ENCODE measurements at places on chromosomes 4 and X.
A peak's percentile ranks its signal among the peaks of the same experiment; 100 is the strongest.

GRCh38 chr4:20086067-20086798 is 165.5 kb upstream of the SLIT2 start:
- no peak for DNase-seq

DNA sequence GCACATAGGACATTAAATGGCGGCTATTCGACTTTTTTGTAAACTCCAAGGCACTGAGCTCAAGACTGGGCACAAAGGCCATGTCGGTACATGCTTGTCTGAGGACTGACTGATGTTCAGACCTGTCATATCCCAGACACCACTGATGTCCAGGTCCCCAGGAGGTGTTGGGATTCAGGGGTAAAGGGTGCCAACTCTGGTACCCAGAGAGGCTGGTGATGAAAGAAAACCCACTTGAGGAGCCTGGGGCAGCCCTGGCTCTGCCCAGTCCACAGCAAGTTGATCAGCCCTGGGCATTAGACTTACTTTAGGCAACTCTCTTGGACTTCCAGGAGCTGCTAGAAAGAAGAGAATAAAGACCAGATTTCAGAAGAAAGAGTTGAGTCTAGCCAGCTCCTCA is 18.7 kb downstream of the SASH3 start:
- DNase-seq = no peak

GRCh38 chr4:55181010-55182005 is 55.9 kb upstream of the KDR start:
- DNase-seq = no peak

DNA sequence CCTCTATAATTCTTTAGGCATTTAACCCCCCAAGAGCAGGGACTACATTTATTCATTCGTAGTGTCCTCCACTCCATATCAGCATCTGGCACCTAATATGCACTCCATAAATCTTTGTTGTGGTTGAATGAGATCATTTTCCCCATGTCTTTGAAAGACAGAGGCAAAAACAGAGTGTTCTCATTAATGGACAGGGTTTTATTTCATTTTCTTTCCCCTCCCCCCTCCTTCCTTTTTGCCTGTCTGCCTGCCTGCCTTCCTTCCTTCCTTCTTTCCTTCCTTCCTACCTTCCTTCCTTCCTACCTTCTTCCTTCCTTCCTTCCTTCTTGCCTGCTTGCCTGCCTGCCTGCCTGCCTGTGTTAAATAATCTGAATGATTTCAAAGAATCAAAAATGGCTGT is 83.2 kb downstream of the SHROOM3 start:
- no peak for DNase-seq

DNA sequence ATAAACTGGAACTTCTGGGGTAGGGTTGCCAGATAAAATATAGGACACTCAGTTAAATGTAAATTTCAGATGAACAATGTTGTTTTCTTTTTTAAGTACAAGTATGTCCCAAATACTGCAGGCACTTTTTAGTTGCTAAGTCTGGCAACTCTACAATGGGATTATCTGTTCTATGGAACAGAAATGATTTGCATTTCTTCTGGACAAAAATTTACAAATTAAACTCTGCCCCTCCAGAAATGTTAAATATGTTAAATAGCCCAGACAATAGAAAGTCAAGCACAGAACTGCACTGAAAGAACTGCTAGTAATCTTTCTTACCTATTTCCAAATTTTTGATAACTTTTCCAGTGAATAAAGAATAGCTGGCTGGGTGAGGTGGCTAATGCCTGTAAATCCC is 140.1 kb upstream of the DDX53 start:
- DNase-seq = no peak

DNA sequence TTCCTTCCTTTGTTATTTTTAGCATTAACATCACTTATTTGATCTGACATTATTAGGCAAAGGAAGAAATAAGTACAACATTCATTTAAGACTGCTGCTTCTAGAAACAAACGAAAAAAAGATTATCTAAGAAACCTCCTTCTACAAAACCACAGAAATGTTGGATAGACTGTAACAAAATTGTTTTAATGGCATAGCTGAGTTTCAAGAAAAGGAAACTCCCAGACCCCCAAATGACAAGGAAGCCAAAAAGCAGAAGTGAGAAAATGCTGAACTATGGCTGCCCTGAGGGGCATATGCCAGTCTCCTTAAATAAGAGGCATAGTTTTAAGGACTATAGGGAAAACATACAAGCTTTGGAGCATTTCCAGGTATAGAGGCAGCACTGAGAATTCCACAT is 1431.6 kb upstream of the TENM3 start:
- no peak for DNase-seq

- DNase-seq = no peak
Observed at GRCh38 chrX:124373348-124373747, 27.0 kb downstream of the SH2D1A start.

- no peak for DNase-seq
Observed at GRCh38 chr4:169530048-169530447, 82.3 kb downstream of the NEK1 start.

DNA sequence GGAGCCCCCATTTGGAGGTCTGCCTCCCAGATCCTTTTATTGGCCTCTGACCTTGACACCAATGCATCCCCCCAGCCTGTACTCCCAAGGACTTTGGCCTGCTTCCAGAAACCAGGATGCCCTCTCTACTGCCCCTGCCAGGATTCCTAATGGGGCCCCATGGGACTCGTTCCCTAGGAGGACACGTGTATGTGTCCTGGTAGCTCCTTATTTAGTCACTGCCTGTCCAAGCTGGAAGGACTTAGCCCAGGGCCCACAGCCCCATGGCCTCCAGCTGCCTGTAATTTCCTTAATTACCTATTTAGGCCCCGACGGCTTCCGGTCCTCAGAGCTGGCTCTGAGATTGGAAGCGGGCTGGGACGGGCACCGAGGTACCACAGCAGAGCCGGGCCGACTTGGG is 9.4 kb downstream of the ATP2B3 start:
- no peak for DNase-seq

DNA sequence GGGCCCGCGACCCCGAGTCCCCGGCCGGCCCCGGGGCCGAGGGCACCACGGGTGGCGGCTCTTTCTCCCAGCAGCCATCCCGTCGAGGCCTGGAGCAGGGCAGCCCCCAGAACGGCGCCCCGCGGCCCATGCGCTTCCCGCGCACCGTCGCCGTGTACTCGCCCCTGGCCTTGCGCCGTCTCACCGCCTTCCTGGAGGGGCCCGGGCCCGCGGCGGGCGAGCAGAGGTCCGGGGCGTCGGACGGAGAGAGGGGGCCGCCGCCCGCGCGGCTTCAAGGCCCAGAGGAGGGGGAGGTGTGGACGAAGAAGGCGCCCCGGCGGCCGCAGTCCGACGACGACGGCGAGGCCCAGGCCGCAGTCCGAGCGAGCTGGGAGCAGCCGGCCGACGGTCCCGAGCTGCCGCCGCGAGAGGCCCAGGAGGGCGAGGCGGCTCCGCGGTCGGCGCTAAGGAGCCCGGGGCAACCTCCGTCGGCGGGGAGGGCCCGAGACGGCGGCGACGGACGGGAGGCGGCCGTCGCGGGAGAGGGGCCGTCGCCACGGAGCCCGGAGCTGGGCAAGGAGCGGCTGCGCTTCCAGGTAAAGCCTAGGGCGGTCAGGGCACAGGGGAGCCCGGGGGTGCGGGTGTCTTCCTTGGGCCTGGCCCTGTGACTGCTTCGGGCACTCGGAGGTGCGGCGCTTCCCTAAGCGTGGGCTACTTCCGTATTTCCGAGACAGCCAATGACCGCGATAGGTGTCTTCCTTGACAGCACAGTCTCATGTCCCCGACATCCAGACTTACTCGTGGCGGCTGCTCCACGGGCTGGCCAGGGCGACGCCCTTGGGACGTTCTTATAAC is 845 bp downstream of the ZAR1 start:
- no peak for DNase-seq

- no peak for DNase-seq
Observed at GRCh38 chr4:33961761-33962160, 2282.6 kb downstream of the ARAP2 start.

- DNase-seq = no peak
Observed at GRCh38 chr4:159401791-159402380, 299.0 kb downstream of the RAPGEF2 start.

- DNase-seq = no peak
Observed at GRCh38 chr4:19030048-19030447, 1008.5 kb upstream of the LCORL start.

- peak; percentile 6 for DNase-seq
Observed at GRCh38 chrX:9465380-9466123, 694 bp downstream of the TBL1X start.

DNA sequence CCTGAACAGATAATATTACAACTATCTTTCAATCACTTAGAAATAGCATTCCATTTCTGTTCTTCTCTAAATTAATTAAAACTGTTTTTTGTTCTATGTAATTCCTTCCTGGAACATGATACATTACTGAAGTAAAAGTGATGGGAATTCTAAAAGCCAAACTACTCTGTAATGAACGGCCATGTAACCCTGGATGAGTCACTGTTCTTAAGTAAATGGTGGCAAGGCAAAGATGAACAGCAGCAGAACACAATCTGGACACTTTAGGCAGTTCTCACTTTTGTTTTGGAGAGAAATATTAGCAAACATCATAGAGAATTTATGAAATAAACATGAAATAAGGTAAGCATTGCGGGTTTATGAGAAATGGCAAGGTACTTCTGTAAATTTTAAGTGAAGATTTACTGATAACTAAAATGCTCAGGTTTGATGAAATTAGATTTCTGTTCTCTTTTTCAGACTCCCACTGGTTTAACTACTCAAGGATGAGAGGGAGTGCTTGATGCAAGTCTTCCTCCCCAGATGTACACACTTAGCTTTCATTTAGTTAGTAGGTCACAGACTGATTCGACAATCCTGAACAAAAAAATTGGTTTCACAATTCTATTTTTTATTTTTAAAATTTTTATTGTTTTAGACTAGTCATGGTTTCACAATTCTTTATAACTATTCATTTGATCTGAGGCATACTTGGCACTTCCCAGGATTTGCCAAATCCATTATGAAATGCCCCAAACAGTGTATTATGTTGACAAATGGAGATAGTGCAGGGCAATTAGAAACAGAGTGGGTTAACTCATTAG is 964 bp upstream of the GPR82 start:
- DNase-seq = no peak

- no peak for DNase-seq
Observed at GRCh38 chrX:118751950-118752783, 24.8 kb downstream of the IL13RA1 start.

- DNase-seq = no peak
Observed at GRCh38 chr4:96093057-96093456, 253.2 kb downstream of the PDHA2 start.

DNA sequence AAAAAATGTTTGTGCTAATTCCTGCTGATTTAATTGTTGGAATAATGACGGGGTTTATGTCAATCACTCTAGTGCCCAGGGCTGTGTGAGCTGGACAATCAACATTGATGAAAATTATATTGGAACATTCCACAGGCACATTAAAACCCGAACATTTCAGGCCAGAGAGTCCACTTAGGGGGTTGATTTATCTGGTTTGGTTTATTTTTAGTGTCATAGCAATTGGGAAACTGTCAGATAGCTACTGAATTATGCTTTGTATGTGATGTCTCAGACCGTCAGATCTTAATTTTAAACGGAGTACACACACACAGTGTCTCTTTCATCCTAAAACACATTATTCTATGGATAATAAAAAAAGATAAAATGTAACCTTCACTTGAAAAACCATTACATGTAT is 51.5 kb downstream of the VEGFC start:
- no peak for DNase-seq

DNA sequence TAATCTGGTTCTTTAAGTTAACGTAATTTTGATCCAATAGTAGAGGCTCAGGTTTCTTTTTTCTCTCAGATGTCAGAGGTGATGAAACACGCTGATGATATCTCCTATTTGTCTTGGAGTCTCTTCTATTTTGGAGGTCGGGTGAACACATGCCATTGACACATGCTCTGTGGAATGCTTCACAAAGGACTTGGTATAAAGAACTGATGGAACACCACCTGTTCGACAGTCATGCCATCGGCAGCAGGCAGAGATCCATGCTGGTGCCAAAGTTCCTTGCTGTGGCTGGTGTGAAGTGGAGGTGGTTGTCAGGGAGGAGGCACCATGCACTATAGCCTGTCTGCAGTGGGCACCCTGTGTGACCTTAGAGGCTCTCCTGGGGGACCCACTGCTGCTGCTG is 94.9 kb downstream of the ATP8A1 start:
- no peak for DNase-seq

GRCh38 chr4:37825968-37826294 is 555 bp upstream of the PGM2 start:
- peak; percentile 15 for DNase-seq

- DNase-seq = no peak
Observed at GRCh38 chrX:147875866-147876596, 35.7 kb upstream of the FMR1 start.

GRCh38 chr4:32601848-32602247 is 1881.7 kb downstream of the PCDH7 start:
- DNase-seq = no peak

- DNase-seq = no peak
Observed at GRCh38 chr4:158208963-158209640, 1.2 kb upstream of the TMEM144 start.

DNA sequence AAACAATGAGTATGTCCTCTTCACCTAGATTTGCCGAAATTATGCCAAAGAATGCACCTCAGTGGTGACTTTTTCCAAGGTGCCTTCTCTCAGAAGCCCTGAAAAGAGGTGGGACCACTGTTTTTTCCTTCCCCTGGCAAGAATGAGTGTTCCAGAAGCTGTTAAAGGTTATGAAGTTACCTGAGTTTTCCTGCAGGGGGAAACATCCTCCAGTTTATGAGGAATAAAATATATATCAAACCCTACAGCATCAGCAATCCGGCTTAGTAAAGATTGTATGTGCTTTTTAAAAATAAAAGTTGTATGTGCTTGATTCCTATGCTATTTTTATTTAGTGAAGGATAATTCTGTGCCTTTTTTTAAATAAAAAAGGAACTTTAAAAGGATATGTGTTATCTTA is 73.3 kb downstream of the RBM46 start:
- DNase-seq = no peak

GRCh38 chr4:30979402-30979801 is 259.2 kb downstream of the PCDH7 start:
- no peak for DNase-seq

DNA sequence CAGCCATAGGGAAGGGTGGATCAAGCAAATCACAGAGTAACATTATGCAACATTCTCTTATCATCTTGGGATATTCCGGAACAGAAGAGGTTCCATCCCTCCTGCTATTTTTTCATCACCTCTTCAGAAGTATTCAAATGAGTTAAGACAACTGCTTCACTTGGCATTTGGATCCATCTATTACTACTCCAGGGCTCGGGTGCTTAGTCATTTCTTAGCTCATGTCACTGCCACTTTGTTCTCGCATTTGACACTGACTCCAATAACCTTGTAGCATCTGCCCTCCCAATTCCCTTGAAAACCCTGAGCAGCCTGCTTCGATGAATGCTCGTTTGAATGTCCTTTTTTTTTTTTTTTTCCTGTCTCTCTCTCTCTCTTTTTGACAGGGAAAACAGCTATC is 114.9 kb downstream of the PPARGC1A start:
- DNase-seq = no peak
